Spinal cord (tissue), 10 donors: ENCODE measurements at places on chromosomes 16 and 17.

DNA sequence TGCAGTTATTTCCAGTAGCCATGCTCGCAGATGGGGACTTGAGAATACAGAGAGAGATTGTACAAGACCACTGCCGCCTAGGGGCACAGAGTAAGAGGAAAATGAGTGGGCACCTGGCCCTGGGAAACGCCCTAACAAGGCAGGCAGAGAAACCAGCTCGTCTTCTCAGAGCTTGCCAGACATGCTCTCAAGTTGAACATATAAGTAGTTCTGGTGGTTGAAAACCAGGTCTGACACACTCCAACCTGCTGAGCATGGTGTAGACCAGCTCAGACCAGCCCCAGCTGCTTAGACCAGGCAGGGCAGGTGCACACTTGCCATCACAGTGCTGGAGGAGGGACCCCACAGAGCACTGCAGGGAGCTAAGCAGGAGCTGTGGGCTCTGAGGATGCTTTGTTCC lies 250.5 kb downstream of the CPPED1 start:
- no peak overlapping the region for H3K27ac ChIP-seq
- H3K4me3 ChIP-seq = no peak overlapping the region

- no peak overlapping the region for H3K27ac ChIP-seq
- no peak for DNase-seq
- H3K27me3 ChIP-seq = peaks cover 7% of the 10 kb centered on the region
- H3K4me1 ChIP-seq = peaks cover 30% of the 10 kb centered on the region
Measured at GRCh38 chr17:39675390-39676082, 7.3 kb downstream of the PNMT start.

GRCh38 chr17:79237448-79238053 lies 162.9 kb downstream of the ENGASE start:
- H3K27me3 ChIP-seq = no peaks in the 10 kb centered on the region
- no peak overlapping the region for H3K4me3 ChIP-seq
- DNase-seq = no peak
- H3K36me3 ChIP-seq = peaks cover 5% of the 10 kb centered on the region
- H3K4me1 ChIP-seq = no peaks in the 10 kb centered on the region

DNA sequence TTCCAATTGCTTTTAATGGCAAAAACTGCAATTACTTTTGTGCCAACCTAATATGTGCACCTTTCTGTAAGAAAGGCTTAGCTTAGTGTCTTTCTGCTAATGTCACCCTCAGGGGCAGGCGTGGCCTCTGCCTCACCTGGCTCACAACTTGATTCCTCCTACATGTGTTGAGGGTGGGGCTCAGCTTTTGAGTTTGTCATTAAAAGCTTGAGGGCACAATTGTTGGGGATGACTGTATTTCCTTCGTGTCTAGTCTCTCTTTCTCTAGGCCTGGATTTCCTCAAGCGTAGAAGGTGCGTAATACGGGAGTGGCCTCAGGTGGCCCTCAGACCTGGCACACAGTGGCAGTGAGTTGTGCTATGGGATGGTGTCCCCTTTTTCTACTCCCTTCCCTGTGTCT lies 94.4 kb downstream of the CLEC16A start:
- H3K27ac ChIP-seq = no peak overlapping the region
- DNase-seq = no peak
- no peaks in the 10 kb centered on the region for H3K4me1 ChIP-seq
- H3K4me3 ChIP-seq = no peak overlapping the region

DNA sequence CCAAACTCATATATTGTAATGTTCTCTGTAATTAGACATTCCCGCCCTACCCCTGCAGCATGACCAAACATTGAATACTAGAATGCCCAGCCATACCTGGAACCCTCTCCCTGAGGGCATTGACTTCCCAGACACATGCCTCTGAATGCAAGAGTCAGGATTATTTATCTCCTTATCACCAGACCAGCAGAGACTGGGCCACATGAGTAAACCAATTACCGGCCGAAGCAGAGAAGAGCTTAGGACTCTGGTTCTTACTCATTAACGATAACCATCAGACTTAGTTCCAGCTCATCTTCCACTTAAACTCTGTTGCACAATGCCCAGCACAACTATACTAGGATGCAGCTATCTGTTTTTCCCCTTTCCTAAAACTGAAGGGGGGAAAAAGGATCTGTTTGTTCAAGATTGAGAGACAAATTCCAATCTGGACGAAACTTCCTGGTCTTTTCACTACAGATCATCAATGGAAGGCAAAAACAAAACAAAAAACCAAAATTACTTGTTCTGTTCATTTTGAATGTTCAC lies 88.2 kb upstream of the CORO6 start:
- H3K4me1 ChIP-seq = no peaks in the 10 kb centered on the region
- H3K36me3 ChIP-seq = no peaks in the 10 kb centered on the region
- DNase-seq = no peak
- H3K4me3 ChIP-seq = no peak overlapping the region
- H3K27me3 ChIP-seq = no peaks in the 10 kb centered on the region
- H3K27ac ChIP-seq = no peak overlapping the region

DNA sequence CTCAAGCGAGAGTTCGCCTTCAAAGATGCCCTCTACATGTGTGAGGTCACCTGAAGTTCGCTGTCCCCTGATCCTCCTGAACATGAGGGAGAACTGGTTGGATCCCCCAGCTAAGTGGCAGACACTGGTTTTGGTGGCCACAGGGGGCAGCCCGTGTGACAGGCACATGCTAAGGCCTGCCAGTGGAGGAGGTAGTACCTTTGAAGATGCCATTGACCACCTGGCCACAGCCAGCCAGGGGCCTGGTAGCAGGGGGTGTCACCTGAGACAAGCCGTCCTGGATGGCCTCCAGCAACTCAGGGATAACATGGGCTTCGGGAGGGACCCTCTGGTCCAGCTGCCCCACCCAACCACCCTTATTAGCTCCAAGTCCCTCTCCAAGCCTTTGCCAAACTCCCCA lies 7.3 kb upstream of the ALDH3A1 start:
- DNase-seq = no peak
- H3K36me3 ChIP-seq = no peaks in the 10 kb centered on the region

DNA sequence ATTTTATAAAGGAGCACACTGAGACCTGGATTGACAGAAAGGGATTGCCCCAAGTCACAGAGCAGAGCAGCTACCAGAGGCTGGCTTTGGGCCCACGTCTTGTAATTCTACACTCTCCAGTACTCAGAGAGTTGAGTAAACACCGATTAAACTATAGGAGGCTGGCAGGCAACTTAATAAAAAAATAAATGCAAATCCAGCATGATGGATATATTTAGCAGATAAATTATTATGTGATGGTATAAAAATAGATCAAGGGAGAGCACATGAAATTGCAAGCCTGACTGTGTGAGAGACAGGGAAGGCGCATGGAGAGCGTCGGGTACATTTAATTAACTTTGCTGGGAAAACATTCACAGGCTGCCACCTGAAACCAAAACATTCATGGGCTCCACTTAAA lies 87.7 kb upstream of the CCL2 start:
- no peak overlapping the region for H3K27ac ChIP-seq
- H3K4me3 ChIP-seq = no peak overlapping the region
- no peaks in the 10 kb centered on the region for H3K4me1 ChIP-seq
- DNase-seq = no peak
- H3K27me3 ChIP-seq = peaks cover 2% of the 10 kb centered on the region

- H3K4me1 ChIP-seq = peaks cover 36% of the 10 kb centered on the region
- peaks cover 49% of the 10 kb centered on the region for H3K36me3 ChIP-seq
- H3K27me3 ChIP-seq = no peaks in the 10 kb centered on the region
- DNase-seq = peak; percentile 64
- no peak overlapping the region for H3K4me3 ChIP-seq
Measured at GRCh38 chr17:43530288-43531081, 15.7 kb downstream of the ETV4 start.

GRCh38 chr17:56929362-56929969 lies 15.6 kb upstream of the TRIM25 start:
- no peaks in the 10 kb centered on the region for H3K4me1 ChIP-seq
- no peak overlapping the region for H3K4me3 ChIP-seq
- H3K27ac ChIP-seq = no peak overlapping the region
- H3K36me3 ChIP-seq = peaks cover 6% of the 10 kb centered on the region
- H3K27me3 ChIP-seq = no peaks in the 10 kb centered on the region
- DNase-seq = no peak

- no peak for DNase-seq
- H3K27me3 ChIP-seq = no peaks in the 10 kb centered on the region
- H3K27ac ChIP-seq = no peak overlapping the region
- H3K36me3 ChIP-seq = no peaks in the 10 kb centered on the region
Measured at GRCh38 chr17:56347639-56348038, 194.4 kb downstream of the ANKFN1 start.

DNA sequence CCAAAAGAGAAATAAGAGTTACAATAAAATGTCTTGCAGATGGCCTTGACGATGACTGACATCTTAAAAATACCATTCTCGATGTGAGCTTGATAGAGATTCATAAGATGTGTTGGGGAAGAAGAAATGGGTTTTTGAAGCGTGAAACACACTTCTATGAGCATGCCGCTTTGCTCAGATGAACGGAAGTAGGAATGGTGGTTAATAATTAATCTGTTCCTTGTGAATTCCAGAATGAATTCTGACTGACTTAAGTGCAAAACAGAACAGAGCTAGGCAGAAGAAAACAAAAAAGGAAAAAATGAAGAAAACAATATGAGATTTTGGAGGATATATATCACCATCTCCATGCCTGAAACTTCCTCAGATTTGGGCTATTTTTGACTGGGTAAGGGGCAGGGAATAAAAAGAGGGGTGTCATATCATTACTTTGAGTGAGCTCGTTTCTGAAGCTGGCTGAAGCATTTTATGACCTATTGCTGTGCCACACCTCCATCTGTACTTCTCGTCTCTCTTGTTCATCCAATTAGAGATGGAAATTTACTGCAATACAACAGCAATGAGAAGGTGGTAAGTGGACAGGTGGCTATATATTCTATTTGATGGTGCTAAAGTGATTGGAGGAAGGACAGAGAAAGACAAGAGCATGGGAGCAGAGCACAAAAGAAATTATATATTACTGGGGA lies 1152.0 kb upstream of the CDH8 start:
- no peak for DNase-seq
- H3K4me1 ChIP-seq = no peaks in the 10 kb centered on the region
- no peak overlapping the region for H3K27ac ChIP-seq
- no peaks in the 10 kb centered on the region for H3K36me3 ChIP-seq
- no peaks in the 10 kb centered on the region for H3K27me3 ChIP-seq
- H3K4me3 ChIP-seq = no peak overlapping the region

- H3K4me1 ChIP-seq = peaks cover 7% of the 10 kb centered on the region
- no peak for DNase-seq
- H3K4me3 ChIP-seq = no peak overlapping the region
- peaks cover 52% of the 10 kb centered on the region for H3K36me3 ChIP-seq
- H3K27me3 ChIP-seq = no peaks in the 10 kb centered on the region
Measured at GRCh38 chr16:8751481-8752311, 45.7 kb downstream of the TMEM186 start.

- H3K4me1 ChIP-seq = peaks cover 39% of the 10 kb centered on the region
- no peak for DNase-seq
- peaks cover 3% of the 10 kb centered on the region for H3K27me3 ChIP-seq
- no peak overlapping the region for H3K27ac ChIP-seq
- H3K4me3 ChIP-seq = no peak overlapping the region
- no peaks in the 10 kb centered on the region for H3K36me3 ChIP-seq
Measured at GRCh38 chr17:34721326-34721725, 141.9 kb downstream of the TMEM132E start.

DNA sequence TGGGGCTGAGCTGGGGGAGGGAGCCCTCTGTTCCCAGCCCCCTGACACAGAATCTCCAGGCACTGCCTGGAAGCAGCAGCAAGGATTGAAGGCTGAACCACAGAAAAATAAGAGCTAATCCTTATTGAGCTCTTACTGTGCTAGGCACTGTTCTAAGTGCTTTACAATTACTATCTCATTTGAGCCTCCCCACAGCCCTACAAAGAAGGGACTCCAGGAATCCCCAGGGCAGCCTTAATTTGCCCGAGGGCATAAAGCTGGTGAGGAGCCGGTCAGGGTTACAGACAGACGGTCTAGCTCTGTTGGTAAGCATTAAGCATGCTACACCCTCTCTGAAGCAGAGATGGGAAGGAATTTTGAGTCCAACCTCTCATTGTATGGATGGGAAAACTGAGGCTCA lies 7.0 kb downstream of the SAMD14 start:
- peaks cover 18% of the 10 kb centered on the region for H3K4me1 ChIP-seq
- H3K4me3 ChIP-seq = no peak overlapping the region
- no peak for DNase-seq
- H3K27me3 ChIP-seq = no peaks in the 10 kb centered on the region
- H3K27ac ChIP-seq = no peak overlapping the region

GRCh38 chr17:933312-934073 lies 46.1 kb downstream of the NXN start:
- peak overlapping the region; percentile 78 for H3K27ac ChIP-seq
- H3K4me1 ChIP-seq = peaks cover 46% of the 10 kb centered on the region
- no peak overlapping the region for H3K4me3 ChIP-seq
- no peak for DNase-seq

- no peak overlapping the region for H3K27ac ChIP-seq
- H3K4me1 ChIP-seq = peaks cover 16% of the 10 kb centered on the region
- H3K4me3 ChIP-seq = no peak overlapping the region
- H3K36me3 ChIP-seq = peaks cover 11% of the 10 kb centered on the region
- no peaks in the 10 kb centered on the region for H3K27me3 ChIP-seq
Measured at GRCh38 chr17:7610641-7611040, 4.1 kb downstream of the FXR2 start.

DNA sequence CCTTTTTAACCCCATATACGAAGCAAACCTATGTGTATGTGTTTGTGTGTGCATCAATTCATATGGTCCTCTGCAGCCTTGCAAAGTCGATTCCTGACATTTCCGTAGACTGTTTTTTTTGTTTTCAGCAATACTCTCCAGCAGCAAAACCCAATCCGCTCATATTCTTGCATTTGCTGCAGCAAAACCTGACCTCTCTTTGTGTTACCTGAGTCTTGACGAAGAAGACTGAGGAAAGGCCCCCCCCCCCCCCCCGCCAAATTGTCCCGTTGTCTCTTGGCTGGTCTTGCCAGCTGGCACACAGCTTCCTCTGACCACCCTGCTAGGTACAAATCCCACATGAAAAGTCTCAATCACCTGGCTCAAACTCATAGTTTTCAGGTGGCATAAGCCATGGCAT lies 494.7 kb downstream of the WWOX start:
- no peaks in the 10 kb centered on the region for H3K36me3 ChIP-seq
- H3K4me1 ChIP-seq = peaks cover 3% of the 10 kb centered on the region
- no peak overlapping the region for H3K4me3 ChIP-seq
- H3K27ac ChIP-seq = no peak overlapping the region
- DNase-seq = no peak

DNA sequence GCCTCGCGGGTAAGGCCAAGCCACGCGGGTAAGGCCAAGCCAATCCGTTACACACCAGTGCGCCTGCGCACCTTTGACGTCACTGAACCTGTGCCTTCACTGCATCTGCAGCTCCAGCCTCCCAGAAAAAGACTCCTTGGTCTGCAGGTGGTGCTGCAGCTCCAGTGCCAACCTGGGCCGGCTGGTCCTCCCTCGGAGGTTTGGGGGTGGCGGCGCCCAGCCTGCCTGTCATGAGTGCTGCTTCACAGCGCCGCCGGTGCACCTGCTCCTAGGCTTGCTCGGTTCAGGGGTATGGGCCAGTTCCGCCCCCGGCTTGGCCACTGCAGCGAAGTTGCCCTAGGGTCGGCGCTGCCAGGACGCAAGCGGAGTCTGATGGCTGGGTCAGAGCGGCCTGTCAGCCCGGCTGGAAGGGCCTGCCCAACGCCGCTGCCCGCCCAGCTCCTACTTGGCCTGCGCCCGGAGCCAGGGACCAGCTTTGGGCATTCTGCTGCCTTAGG lies 146.6 kb downstream of the USP22 start:
- H3K27ac ChIP-seq = no peak overlapping the region
- H3K27me3 ChIP-seq = no peaks in the 10 kb centered on the region
- H3K4me3 ChIP-seq = no peak overlapping the region
- no peaks in the 10 kb centered on the region for H3K36me3 ChIP-seq
- peaks cover 4% of the 10 kb centered on the region for H3K4me1 ChIP-seq

- H3K27ac ChIP-seq = no peak overlapping the region
- H3K4me3 ChIP-seq = no peak overlapping the region
- H3K27me3 ChIP-seq = no peaks in the 10 kb centered on the region
- H3K36me3 ChIP-seq = peaks cover 76% of the 10 kb centered on the region
- no peak for DNase-seq
Measured at GRCh38 chr16:935684-936083, 35.1 kb downstream of the LMF1 start.
